Endodermal cell (in vitro differentiated cells): ENCODE measurements at places on chromosomes 1 and 21.

DNA sequence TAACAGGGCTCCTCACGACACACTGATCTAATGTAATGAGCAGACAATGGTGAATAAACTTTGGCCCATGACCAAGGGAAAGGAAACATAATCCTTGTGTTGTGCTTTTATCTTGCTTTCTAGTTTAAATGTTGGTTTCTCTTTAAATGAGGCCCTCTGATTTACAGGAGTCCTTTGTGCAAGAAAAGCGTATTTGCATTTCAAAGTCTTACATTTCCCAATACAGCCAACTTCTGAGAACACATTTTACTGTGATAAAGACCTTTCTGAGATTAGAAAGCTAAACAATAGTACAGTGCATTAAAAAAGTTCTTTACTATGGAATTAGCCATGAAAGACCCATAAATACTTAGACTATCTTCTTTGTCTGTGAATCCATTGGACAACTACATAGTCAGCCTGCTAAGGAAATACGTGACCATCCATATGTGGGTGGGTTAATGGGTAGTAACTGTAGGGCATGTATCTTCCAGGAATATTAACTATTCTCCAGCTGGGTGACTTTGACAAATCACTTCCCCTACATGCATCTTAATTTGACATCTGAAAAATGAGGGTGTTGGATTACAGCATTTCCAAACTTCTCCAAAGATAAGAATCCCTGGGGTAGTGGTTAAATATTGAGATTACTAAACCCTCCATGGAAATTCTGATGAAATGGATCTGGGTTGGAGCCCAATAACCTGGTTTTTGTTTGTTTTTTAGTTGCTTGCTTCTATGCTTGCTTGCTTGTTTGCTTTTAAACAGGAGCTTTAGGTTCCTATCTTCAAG, 50.3 kb upstream of the USP1 start:
- DNase-seq: no peak

DNA sequence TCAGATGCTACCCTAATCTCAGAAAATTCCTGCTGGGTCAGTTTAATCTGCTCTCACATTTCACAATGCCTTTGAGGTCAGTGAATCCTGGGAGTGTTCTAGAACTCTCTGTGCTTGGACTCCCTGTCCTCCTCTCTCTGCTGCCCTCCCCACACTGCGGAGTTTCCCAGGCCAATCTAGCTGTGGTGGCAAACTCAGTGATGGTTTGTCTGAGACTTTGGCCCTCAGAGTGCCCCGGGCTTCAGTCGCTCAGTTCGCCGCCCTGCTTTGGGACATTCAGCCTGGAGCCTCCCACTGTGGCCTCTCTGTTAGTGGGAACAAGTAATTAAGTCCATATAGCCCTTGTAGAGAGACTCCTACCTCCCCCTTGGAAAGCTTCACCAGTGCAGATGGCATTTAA, 7.1 kb downstream of the C1orf226 start:
- DNase-seq: peak; percentile 39

GRCh38 chr1:30034627-30035521, 688.5 kb downstream of the MATN1 start:
- DNase-seq: peak; percentile 51

GRCh38 chr1:45205011-45205909, 1.1 kb downstream of the ZSWIM5 start:
- DNase-seq: peak; percentile 86

- DNase-seq: peak; percentile 46
These were observed 42.6 kb downstream of the UBE2G2 start for GRCh38 chr21:44758781-44759627.

DNA sequence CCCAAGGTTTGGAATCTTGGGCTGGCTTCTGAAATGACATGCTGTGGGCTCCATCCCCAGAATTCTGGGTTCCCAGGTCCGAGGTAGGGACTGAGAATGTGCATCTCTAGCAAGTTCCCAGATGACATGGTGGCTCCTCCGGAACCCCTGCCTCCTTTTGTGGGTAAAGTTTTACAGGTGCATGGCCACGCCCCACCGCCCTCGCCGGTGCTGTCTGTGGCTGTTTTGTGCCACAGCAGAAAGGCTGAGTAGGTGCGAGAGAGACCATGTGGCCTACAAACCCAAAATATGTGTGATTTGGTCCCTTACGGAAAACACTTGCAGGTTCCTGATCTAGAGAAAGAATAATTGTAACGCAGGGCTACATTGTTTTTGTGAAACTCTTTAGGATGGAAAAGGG, 30.9 kb downstream of the SKI start:
- DNase-seq: no peak
